ENCODE measurements at places on chromosomes 6 and 20.
A peak's percentile ranks its signal among the peaks of the same experiment; 100 is the strongest.

DNA sequence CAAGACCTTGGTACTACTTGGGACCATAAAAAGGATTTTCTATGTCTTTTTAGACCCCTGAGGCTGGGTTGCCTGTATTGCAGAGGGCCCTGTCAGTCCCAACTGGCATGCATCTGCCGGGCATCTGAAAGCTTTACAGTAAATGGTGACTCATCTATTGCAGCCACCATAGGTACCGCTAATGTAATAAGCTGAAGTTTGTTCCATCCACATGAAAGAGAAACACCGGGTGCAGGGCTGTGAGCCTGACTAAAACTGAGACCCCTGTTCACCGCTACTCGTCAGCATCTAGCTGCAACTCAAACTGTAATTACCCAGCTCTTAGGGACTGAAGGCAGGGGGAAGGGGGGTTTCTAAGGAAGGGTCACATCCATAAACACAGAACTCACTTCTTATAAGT is 49.5 kb downstream of the TRERF1 start:
- DNase-seq = no peak

- no peak for DNase-seq
These were observed 4.3 kb downstream of the BMP6 start for GRCh38 chr6:7730001-7730783.

- DNase-seq = no peak
These were observed 260.0 kb downstream of the FARS2 start for GRCh38 chr6:5521322-5521721.

- no peak for DNase-seq
These were observed 63.0 kb downstream of the FAM229B start for GRCh38 chr6:112150363-112150762.

DNA sequence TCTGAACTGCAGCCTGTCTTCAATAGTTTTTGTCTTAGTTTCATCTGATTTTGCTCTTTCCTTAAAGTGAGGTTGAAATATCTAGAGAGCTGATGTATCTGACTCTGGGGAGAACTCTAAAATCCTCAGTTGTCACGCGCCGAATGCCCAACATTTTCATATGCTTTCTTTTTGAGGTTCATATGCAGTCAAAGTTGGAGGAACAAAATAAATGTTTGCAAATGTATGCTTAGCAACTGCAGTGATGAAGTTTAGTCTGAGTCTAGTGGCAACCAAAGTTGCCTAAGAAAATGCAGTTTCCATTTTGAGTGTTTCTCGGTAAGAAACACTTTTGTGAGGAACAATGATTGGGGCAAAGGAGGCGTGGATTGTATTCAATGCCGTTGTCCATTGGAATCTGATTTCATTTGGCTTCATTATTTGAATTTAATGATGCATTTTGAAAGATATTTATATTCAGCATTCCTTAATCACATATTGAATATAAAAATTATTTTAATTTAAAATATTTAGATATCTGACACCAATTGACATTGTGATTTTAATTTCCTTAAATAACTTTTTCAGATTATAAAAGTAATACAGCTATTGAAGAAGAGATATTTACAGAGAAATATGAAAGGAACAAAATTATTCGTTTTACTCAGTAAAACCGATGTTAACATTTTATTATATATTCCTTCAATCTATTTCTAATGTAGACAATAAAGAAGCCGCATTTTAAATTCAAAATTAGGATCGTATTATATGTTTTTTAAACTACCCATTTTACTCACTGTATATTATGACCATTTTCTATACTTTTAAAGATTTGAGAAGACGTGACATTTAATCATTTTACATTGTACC is 122.0 kb downstream of the PLEKHG1 start:
- DNase-seq = no peak

DNA sequence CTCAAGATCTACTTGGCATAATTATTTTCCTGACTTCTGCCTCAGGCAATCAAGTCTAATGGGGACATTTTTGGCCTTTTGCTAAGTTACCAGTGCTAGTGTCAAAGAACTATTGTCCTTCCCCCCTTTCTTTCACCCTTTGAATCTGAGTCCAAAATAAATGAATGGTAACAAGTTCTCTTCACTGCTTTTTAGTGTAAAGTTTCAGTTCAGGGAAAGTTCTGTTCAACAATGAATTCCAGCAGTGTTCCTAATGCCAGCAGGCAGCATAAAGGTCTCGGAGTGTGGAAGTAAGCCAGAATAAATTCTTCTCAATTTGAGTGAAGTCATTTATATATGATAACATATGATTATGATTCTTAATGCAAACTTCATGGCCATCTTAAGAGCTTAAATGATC is 20.8 kb upstream of the TSPYL1 start:
- DNase-seq = no peak

DNA sequence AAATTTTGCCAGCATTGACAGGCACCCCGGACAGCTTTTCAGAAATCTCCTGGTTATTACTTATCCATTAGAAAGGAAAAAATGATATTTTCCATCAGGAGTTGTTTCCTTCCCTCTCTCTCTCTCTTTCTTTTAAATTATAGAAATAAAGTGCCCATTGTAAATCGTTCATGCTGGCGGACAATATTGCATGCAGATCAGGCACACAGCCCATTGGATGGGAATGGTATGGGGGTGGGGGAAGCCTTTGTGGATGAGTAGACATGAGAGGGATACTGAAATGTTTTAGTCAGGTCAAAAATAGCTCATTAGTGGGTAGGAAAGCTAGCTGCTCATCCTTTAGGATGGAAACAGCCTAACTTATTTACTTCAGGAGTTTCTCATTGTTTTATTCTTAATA is 764.9 kb upstream of the MMS22L start:
- DNase-seq = peak; percentile 5

DNA sequence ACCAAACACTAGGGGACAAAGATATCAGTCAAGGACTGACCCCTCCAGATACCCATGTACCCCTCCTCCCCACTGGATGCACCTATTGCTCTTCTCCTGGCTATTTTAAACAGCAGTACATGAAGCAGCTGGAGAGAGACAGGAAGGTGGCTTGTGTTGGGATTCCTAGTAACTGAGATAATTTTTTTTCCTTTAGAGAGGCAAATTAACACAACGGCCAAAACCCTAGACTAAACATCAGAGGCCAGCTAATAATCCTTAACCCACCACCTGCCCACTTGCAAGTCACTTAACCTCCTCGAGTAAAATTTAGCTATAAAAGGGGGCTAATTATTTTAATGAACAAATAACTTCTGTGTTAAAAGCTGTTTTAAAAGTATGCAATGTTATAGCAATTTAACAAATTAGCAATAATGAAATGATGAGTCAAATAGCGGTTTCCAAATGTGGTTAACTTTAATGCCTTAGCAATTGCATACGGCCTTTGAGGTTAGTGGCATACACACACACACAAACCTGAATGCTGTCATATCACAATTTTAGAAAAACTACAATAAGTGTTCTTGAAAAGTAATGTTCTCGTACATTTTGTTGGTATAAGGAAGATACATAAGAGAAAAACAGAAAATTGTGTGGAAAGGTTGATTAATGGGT is 151.7 kb downstream of the FRK start:
- no peak for DNase-seq

GRCh38 chr6:73455865-73456629 is 4.0 kb upstream of the CGAS start:
- no peak for DNase-seq

- DNase-seq = no peak
These were observed 10.3 kb upstream of the TCP11 start for GRCh38 chr6:35151466-35151865.

DNA sequence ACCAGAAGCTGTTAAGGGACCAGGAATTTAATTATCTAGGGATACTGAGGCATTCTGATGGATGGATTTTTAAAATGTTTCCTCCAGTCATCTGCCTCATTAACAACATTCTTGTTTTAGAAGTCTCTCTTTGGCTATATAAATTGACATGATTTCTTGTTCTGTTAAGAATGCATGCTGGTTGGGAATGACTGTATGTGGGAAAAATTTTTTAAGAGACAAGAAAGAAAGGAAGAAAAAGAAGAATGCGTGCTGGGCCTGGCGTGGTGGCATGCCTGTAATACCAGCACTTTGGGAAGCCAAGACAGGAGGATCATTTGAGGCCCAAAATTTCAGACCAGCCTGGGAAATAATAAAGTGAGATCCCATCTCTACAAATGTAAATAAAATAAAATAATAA is 203.6 kb downstream of the GJA1 start:
- no peak for DNase-seq

- DNase-seq = no peak
These were observed 400.8 kb downstream of the CDH26 start for GRCh38 chr20:60359010-60359409.

GRCh38 chr6:48775157-48775556 is 664.2 kb upstream of the PTCHD4 start:
- DNase-seq = no peak

Data from retina (tissue), 1 donor.